ENCODE measurements at places on chromosomes 12 and 14.

GRCh38 chr14:64787619-64788018 lies 83.4 kb downstream of the PLEKHG3 start:
- DNase-seq, result no peak

DNA sequence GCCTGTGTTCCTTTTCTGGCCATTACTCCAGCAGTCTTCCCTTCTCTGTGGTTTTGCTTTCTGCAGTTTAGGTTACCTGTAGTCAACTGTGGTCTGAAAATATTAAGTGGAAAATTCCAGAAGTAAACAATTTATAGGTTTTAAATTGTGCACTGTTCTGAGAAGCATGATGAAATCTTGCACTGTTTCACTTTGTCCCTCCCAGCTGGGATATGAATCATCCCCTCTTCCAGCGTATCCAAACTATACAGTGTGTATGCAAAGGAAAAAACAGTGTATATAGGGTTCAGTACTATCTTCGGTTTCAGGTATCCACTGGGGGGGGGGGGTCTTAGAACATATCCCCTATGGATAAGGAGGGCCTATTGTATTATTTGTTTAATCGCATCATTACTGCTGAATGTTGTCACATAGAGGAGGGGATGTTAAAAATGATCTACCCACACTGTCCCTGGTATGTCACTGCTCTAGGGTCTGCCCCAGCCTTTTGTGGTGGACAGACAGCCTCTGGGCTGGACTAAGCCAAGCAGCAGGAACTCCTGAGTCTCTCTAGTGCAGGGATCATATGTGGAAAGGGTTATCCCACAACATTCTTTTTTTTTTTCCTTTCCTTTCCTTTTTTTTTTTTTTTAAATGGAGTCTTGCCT lies 109.1 kb upstream of the MAX start:
- DNase-seq, result no peak

GRCh38 chr12:94062194-94062593 lies 86.2 kb upstream of the PLXNC1 start:
- DNase-seq, result no peak

DNA sequence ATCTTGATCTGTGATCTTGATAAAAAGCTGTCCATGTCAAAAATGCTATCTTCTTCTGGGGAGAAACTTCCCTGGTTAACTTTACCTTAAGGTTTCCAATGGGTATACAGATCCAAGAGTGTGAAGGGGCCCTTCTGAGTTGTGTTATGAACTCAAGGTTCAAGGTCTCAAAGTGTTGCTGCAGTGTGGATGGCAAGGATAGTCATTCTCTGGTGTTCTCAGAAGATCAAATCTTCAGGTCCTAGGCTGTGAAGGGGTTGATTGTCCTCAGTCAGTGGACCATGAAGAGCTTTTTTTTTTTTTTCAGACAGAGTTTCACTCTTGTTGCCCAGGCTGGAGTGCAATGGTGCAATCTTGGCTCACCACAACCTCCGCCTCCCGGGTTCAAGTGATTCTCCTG lies 114.4 kb downstream of the SPTSSA start:
- no peak for DNase-seq

DNA sequence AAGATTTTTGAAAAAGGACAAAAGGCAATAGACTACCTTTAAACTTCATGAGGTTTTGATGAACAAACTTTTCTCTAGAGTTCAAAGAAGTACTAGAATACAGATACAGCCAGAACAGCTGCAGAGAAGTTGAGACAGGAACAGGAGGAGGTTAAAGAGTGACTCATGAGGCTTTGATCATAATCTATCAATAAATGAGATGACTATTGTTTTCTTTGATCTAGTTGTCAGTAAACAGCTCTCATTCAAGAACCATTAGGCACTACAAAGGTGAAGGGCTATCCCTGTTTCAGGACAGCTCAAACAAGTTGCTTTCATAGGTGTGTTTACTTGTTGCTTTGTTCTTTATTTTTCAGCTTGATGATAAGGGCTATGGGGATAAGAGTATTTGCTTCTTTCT lies 2.4 kb downstream of the WASHC3 start:
- no peak for DNase-seq

DNA sequence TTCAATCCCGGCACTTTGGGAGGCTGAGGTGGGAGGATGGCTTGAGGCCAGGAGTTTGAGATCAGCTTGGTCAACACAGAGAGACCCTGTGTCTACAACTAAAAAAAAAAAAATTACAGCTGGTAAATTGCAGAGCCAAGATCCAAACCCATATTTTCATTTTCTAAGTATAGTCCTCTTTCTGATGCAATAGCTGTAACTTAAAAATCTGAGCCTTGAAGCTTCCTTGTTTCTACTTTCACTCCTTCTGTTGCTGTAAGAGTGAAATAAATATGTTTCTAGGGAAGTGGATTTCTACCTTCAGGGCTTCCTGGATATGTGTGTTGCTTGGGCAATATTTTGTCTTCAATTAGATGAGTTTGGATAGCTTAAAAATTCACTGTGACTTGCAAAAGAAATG lies 42.0 kb upstream of the PRICKLE1 start:
- DNase-seq, result no peak

- no peak for DNase-seq
These were observed 19.2 kb downstream of the PELI2 start for GRCh38 chr14:56137453-56137807.

DNA sequence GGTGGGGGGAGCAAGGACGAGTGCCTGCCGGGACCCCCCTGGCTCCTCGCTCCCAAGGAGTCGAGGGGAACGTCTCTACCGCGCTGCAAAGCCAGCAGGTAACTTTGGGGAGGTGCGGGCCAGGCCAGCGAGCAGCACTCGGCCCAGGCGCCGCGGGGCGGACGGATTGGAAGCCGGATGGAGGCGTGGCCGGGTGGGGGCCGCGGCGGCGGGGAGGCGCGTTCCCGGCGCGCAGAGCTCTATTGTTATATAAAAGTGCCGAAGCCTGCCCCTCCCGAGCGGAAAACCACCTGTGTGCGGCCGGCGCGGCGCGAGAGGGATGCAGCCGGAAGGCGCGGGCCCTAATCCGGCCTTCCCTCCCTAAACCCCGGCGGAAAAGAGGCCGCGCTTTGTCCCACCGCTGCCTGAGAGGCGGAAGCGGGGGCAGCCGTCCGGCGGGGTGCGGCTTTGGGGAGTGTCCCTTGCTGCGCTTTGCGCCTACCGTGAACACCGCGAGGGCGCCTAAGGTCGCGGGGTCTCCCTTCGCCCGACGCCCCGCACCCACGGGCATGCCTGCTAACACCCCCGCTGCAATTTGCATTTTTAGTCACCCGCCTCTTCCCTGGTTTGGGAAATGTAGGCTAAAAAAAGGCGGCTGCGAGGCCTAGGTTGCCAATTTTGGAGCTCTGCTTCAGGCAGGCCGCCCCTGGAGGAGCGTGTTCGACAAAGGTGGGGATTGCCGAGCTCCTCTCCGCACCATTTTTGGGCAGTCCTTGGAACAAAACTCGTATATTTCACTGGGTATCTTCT lies 1.7 kb upstream of the DUSP6 start:
- DNase-seq, result no peak

DNA sequence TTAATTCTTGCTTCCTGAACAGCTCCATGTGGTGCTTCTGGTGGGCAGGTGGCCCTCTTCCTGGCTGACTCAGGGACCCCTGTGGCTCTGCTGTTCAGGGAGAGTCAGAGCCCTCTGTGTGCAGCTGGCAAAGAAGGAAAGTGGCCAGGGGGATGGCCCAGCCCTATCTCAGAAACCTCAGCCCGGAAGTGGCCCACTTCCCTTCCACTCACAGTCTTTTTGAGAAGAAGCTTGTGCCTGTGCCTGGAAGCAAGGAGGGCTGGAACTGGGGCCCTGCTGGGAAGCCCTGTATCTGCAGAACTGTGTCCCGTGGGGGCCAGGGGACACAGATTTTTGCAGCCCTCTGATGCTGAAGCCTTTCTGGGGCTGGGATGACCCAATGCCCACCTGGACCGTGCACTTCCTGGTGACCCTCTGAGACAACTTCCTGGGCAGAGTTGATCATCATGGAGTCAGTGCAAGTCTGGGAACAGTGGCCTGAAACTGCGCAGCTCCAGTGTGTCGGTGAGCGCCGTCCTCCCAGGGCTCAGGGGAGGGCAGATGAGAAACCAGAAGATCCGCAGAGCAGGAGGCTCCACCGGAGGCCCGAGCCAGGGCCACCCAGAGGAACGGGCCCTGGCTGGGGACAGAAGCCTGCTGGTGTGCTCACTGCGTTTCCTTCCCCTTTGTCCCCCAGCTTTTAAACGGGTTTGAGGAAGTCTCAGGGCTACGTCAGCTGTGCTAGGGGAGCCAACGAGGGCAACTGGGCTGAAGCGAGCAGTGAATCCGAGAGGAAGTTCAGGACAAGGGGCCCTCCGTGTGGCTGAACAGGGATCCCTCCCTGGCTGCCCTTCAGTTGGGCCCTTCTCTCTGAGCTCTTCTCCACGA lies 217.4 kb upstream of the RTL1 start:
- no peak for DNase-seq

- no peak for DNase-seq
These were observed 72.0 kb downstream of the PAPOLA start for GRCh38 chr14:96574171-96574632.

DNA sequence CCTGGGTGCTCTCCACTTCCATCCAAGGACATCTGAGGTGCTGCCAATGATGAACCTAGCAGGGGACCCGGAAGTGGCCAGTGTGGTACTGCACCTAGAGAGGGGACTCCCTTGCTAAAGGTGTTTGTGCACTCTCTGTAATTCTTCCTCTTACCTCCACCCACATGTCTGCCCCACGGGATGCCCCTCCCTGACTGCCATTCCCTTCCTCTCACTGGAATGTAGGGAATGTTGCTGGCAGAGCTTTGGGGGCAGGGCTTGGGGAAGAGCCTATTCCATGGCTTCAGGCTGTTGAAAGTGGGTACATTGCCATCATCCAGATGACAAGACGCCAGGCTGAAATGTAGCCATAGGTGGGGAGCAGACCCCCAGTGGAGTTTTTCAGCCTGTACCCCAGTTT lies 153.2 kb downstream of the SMOC1 start:
- DNase-seq, result no peak

GRCh38 chr14:90419200-90419599 lies 22.4 kb downstream of the CALM1 start:
- peak; percentile 88 for DNase-seq

DNA sequence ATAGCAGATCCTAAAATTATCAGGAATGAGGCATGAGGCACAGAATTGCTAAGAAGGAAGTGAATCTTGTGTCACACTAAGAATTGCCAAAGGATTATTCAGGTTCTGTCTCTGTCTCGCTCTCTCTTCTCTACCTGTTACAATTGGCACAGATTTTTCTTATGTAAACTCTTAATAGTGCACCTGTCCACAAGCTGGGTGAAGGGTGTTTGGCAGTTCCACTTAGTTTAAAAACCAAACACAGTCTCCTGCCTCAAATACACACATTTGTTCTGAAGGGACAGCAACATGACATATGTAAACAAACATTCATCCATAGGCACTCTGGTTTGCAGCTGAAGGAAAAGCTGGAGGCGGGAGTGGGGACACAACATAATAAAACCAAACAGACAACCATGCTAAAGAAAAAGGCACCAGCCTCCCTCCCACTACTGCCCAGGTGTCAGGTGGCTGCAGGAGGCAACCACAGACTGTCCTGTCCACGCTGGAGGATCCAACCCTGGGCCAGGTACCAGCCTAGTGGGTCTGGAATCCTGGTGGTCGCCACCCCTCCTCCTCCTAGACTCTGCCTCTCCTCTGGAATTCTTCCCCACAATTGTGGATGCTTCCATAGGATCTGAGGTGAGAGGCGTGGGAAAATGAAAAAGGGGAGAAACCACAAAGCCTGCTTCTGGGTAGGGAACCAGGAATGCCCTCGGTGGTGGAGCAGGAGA lies 81.2 kb downstream of the TMEM260 start:
- no peak for DNase-seq

DNA sequence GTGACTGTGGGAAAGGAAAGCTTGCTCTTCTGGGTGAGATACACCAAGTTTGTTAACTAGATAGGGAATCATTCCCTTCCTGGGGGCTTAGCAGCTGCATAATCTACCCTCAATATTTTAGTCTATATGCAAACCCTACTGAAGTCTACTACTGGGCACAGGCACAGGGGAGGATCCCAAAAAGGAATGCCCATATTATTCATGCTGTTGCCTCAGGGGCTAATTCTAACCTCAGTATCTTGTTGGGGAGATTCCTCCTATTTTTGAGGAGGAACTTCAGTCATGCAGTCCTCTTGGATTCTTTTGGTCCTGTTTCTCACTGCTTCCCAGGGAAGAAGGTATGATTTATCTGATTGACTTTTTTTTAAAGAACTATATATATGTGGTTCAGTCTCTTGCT lies 58.9 kb upstream of the ANKS1B start:
- DNase-seq, result no peak

GRCh38 chr12:49098035-49098451 lies 3.4 kb upstream of the DHH start:
- no peak for DNase-seq

DNA sequence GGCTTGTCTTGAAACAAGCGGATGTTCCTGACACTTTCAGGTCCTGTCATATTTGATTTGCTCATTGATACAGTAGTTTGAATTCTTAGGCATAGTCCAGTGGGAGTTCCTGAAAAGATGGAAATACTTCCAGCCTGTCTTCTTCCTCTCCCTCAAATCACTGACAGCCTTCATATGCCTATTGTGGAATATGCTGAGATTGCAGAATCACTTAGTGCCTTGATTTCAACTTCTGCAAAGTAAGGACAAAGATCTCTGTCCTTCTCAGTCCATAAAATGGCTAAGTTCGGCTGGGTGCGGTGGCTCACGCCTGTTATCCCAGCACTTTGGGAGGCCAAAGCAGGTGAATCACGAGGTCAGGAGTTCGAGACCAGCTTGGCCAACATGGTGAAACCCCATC lies 6.7 kb upstream of the PYGL start:
- DNase-seq, result no peak

GRCh38 chr12:69007855-69008351 lies 74.9 kb upstream of the CPM start:
- DNase-seq, result no peak

GRCh38 chr12:66048835-66049537 lies 81.6 kb downstream of the LLPH start:
- no peak for DNase-seq

- DNase-seq, result no peak
These were observed 13.6 kb upstream of the GPR68 start for GRCh38 chr14:91258011-91258618.

DNA sequence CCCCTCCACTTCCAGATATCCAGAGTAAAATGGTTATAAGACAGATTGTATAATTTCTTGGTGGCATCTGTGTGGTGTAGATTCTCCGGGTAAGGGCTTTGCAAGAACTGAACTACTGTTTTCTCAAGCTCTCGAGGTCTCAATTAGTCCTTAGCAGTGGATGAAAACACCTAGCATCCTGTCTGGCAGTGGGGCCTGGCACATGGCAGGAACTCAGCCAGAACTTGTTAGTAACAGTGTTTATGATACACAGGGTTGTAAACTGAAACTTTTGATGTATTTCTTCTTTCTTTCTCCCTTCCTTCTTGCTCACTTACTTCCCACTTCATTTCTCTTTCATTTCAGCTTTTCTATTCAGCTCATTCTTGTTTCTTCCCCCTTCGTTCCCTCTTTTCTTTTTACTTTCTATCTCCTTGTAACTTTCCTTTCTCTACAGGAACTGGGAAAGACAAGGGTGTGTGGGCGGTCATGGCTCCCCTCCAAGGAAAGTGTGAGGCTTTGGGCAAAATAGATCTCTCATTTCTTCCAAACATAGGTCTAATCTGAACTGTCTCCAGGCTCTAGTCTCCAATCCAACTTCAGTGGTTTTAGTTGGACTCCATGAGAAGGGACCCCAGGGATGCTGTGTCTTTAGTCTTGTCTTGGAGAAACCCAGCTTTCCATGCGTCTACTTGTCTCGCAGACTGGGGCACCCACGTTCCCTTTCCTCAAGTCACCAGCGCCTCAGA lies 159.7 kb downstream of the PAH start:
- no peak for DNase-seq
